ENCODE measurements at places on chromosomes 3 and 15.

GRCh38 chr3:166060789-166061479 is 223.7 kb upstream of the BCHE start:
- no peak for DNase-seq

DNA sequence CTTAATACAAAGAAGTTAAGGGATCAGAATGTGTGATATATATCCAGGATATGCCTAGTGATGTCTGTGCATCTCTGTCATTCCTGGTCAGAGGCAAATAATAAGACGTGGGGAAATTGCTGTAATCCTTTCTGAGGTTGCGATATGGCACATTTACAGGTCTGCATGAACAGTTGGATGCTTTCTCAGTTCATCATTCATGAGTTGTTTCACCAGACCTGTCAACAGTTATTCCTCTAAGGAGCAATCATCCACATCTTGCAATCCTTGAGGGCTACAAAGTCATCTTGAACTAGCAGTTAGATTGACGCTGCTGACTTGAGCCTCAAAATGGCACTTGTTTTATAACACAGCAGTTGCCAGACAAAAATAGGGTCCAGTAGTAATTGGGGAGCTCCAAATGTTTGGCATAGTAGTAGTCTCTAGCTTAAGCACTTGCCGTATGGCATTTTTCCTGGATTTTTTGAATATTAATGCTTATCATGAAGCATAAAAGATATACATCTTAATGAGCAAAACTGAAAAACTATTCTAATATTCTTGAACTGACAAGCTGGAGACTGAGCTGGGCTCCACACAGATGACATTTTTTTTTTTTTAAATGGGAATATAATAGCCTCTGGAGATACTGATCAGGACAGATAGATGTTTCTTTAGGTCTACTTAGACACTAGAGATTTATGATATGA is 761.7 kb downstream of the VGLL3 start:
- DNase-seq, result no peak

- DNase-seq, result no peak
These were observed 307.6 kb downstream of the GAP43 start for GRCh38 chr3:115930922-115931321.

GRCh38 chr15:68816795-68817303 is 3.8 kb downstream of the ANP32A start:
- no peak for DNase-seq

DNA sequence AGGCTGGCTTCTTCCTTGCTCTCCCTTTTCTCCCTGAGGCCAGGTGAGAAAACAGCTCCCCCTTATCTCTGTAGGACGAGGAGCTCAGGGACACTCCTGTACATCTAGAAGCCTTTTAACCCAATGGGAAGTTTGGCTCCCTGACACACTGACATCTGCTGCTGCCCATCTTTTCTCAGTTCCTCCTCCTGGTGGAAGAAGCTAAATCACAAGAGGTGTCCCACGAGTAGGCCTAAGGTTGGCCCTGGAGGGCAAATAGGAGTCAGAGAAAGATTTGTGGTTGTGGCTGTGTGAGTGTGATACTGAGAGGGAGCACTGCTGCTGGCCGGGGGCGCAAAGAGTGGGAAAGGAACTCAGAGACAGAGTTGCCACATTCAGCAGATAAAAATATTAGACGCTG is 49.5 kb downstream of the ARHGAP31 start:
- DNase-seq, result no peak

- no peak for DNase-seq
These were observed 59.8 kb downstream of the THBS1 start for GRCh38 chr15:39640665-39641064.

DNA sequence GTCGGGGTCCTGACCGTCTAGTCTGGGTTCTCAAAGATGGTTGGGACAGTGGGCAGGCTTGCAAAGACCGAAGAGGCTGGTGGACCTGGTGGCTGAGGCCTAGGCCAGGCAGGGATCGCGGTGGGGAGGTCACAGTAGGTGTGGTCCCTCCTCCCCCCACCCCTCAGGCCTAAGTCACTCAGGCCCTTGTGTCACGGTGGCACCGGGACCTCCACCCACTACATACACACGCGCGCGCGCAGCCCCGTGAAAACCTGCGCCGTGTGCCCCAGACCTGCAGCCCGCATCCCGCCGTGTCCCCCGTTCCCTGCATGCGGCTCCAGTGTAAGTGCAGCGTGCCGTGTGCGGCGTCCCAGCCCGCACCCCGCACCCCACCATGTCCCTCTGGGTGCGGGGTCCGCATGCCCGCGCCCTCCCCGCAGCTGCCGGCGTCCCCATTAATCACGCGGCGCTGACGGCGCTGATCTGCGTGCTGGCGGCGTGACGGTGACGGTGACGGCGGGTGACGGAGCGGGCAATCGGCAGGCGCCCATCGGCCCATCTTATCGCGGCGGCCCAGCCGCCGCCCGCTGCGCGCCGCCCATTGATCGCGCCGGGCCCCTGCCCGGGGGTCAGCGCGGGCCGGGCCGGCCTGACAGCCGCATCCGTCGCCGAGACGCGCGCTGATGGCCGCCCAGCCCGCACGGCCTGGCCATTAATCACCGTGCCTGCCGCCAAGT is 24.4 kb downstream of the SEC61A1 start:
- no peak for DNase-seq

DNA sequence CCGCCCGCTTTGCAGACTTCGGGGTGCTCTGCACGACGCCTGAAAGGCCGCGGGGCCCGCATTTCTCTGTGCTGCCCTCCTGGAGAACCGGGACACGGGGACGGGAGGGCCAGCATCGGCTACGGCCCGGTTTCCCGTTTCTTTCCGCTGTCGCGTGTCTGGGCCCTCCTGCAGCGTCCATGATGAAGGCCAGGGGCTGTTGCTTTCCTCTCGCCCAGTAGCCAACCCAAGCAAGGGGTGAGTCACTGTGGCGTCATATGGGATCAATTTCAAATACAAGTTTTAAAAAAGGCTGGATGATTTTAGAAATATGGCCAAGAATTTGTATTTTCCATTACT is 435 bp downstream of the SLC35G2 start:
- DNase-seq, result no peak

DNA sequence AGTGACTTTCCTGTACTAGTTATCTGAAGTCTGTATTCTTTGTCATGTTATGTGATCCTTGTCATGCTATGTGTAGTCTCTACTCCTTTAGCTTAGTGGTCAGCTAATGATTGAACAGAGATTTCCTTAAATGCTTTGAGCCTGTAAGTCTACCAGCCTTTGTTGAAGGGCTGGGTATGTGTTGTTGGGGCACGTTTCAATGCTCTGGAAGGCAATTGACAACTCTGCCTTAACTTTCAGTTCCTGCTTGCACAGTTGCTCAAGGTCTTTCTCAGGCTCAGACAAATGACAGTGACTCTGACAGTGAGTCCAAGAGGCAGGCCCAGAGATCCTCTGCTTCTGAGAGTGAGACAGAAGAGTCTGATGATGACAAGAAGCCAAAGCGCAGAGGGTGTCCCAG is 89.3 kb downstream of the CHD2 start:
- DNase-seq, result no peak

DNA sequence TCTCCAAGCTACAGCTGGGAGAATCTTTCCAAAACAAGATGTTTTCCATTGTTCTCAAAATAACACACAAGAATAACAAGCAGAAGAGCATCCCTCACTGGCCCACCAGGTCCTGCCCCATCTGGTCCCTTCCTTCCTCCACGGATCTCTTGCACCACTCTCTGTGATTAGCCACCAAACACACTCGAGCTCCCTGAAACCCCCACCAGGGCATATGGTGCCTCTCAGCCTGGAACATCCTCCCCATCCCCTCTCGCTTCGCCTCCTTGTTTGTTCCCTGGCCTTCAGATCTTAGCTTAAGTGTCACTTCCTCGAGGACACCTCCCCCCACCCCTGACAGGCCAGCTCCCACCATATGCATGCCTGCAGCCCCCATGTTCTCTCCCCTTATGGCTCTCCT is 496.6 kb upstream of the PROK2 start:
- DNase-seq, result no peak
